ENCODE measurements at places on chromosomes 2 and 18. TPM values are rescaled to one million over a fixed set of nuclear protein-coding genes. Genes with fewer than 3 reads are reported as not detected.

AQP4 gene
- total RNA-seq = 0.16 TPM

PRKAG3 gene
- total RNA-seq = not detected

CD302 gene
- 8.5 TPM for total RNA-seq

C18orf54 gene
- total RNA-seq = 6.1 TPM

HNMT gene
- total RNA-seq = 82.1 TPM

GRCh38 chr2:81853341-81853740, 1548.8 kb upstream of the LRRTM1 start:
- no peak for DNase-seq

DNA sequence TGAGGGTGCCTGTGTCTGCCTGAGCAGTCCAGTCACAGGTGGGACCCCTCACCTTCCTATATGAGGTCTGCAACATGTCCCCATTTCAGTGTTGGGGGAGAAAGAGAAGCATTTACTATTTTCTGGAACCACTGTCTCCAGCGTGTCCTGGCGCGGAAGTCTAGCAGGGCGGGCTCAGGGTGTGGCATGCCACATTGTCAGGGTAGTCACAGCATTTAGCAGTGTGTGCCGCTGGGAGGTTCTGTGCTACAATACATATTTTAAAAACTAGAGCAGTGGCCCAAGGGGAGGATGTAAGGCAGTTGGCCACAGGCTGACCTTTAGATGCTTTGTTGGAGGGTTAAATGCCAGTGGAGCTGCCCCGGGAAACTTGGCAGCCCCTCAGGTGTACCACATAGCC, 12.5 kb downstream of the UBE2F start:
- no peak for DNase-seq

- DNase-seq = no peak
These were observed 193.8 kb downstream of the ANKRD30B start for GRCh38 chr18:14941792-14942191.

- DNase-seq = no peak
These were observed 61.8 kb downstream of the NXPH2 start for GRCh38 chr2:138718405-138718804.

DNA sequence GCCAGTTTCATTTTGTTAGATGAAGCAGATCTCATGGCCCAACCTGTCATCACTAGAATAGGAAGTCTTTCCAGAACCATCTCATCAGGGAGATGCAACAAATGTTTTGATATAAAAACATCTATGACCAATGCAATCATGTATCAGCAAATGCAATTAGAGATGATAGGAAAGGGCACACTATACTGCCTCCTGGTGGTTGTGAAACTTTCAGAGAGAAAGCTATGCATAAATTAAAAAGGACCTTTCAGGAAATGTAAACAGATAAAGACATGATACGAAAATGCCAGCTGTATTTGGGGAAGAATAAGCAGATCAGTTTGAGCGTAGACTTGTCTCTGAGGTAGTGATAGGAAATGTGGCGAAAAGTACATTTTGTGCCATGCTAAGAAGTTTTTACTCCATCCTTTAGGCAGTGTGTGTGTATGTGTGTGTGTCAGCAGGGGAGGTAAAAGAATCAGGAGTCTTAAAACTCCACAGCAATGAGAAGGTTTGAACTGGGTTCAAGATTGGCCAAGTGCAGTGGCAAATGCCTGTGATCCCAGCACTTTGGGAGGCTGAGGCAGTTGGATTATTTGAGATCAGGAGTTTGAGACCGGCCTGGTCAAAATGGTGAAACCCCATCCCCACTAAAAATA, 479.3 kb downstream of the CPS1 start:
- peak; percentile 17 for DNase-seq

- DNase-seq = no peak
These were observed 99.5 kb downstream of the HS1BP3 start for GRCh38 chr2:20551260-20551944.

DNA sequence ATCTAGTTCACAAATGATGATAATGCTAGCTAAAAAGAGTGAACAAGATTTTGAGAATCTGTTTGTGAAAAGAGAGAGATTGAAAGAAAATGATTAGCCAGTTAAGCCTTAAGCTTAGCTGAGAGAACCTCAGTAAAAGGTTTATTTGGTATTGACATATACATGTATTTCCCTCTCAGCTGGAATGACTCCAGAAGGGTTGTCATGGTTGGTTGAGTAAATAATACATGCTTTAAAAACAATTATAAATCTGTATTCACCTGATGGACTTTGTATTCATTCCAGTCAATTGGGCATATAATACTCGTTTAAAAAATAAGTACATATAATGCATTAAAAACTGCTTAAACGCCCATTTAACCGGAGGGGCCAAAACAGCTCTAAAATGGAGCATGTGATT, 181.4 kb downstream of the GRB14 start:
- DNase-seq = no peak

DNA sequence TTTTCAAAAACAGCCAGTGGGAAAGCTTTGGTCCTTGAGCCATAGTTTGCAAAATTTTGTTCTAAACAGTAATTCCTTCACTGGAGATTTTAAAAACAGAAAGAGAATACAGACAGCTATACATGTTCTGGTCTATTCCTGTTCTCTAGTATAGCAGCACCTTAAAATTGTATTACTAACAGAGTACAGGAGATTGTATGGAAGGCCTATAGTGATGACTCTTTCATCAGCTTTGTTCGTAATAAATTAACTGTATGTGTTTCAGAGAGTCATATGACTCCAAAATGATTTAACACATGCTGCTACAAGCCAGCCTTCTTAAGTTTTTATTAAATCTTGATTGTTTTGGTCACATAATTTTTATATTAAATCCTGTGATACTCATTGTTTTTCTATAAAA, 1124.6 kb upstream of the FAM98A start:
- DNase-seq = no peak

GRCh38 chr2:61770298-61770697, 83.6 kb downstream of the FAM161A start:
- no peak for DNase-seq

DNA sequence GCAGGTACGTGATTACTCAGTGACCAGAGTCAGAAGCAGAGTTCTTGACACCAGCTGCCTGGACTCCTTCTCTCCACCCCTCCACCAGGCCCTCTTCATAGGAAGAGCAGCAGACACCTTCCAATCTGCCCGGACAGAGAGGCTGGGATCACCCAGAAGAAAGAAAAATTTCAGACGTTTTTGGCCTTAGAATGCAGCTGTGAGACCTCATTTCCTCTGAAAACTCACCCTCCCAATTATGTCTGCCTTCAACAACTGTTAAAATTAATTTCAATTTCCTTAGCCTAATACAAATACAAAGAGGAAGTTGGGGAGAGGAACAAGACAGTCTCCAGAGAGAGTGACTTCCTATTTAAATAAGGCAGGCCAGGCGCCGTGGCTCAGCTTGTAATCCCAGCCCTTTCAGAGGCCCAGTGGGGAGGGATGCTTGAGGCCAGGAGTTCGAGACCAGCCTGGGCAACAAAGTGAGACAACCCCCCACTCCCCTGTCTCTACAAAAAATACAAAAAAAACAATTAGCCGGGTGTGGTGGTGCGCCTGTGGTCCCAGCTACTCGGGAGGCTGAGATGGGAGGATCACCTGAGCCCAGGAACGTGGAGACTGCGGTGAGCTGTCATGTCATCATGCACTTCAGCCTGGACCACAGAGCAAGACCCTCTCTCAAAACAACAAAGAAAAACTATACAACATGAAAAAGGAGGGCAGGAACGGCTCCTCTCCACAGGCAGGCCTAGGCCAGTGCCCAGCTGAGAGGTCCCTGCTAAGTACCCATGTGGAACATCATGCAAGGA, 1.6 kb downstream of the SLC66A2 start:
- DNase-seq = peak; percentile 49

- peak; percentile 50 for DNase-seq
These were observed 88.2 kb downstream of the PLB1 start for GRCh38 chr2:28583899-28584553.

GRCh38 chr2:159961451-159961850, 101.0 kb downstream of the PLA2R1 start:
- DNase-seq = no peak

DNA sequence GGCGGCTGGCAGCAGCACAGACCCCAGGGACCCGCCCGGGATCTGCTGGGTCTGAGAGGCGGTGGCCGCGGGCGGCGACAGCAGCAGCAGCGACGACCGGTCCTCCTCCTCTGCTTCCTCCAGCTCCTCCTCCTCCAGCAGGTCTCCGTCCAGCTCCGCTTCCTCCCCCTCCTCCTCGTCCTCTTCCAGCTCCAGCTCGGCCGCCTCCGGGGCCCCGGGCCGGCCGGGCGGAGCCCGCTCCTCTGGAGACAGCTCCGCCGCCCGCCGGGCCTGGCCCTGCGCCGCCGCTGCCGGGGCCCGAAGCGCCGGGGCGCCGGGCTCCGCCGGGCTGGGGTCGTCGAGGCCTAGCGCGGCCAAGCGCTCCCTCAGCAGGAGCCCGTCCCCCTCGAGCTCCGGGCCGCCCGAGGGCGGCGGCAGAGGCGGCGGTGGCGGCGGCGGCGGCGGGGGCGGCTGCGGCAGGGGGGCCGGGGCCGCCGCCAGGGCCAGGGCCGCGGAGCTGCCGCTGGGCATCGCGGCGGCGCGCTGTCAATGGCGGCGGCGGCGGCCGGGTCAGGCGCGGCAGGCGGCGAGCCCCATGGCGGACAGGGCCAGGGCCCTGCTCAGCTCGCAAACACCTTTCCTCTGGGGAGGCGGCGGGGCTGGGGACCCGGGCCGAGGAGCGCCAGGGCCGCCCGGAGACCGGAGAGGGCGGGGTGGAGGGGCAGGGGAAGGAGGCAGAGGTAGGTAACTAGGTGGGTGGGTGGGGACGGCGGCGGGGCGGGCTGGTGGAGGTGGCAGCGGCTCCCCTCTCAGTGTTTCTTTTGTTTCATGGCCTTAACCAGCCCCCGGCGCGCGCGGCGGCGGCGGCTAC, 445 bp downstream of the MEX3C start:
- DNase-seq = peak; percentile 44
